ENCODE measurements at places on chromosomes 2 and 18. TPM values are rescaled to one million over a fixed set of nuclear protein-coding genes. Genes with fewer than 3 reads are reported as not detected.

EMILIN2 gene
- 3.8 TPM for total RNA-seq

SCN3A gene
- 1.3 TPM for total RNA-seq

TLX2 gene
- not detected for total RNA-seq

NYAP2 gene
- 0.95 TPM for total RNA-seq

HS1BP3 gene
- 6.7 TPM for total RNA-seq

PRKD3 gene
- total RNA-seq: 10.0 TPM

ITPRIPL1 gene
- total RNA-seq: not detected

ANTXR1 gene
- total RNA-seq: 34.5 TPM

ACKR3 gene
- total RNA-seq: 1.0 TPM

HJURP gene
- total RNA-seq: 83.4 TPM

RTP5 gene
- not detected for total RNA-seq

TCF7L1 gene
- 0.17 TPM for total RNA-seq

LAMA3 gene
- 1.6 TPM for total RNA-seq

POTEC gene
- total RNA-seq: 0.10 TPM

UGT1A6 gene
- 2.6 TPM for total RNA-seq

FAM110C gene
- 0.15 TPM for total RNA-seq

MYO5B gene
- total RNA-seq: 12.4 TPM

ELOA2 gene
- total RNA-seq: not detected

DNAJC5G gene
- total RNA-seq: not detected

C2orf74 gene
- 15.0 TPM for total RNA-seq

NTSR2 gene
- total RNA-seq: not detected

FTCDNL1 gene
- total RNA-seq: 2.3 TPM

ID2 gene
- total RNA-seq: 80.4 TPM

TMEM247 gene
- not detected for total RNA-seq

SLC19A3 gene
- total RNA-seq: 0.51 TPM

UPP2 gene
- total RNA-seq: not detected

Data from H4 (cell line).